GM19239 (cell line): ENCODE measurements at places on chromosomes 2 and 18.

- DNase-seq, result no peak
Measured at GRCh38 chr2:140526575-140526974, 1604.2 kb downstream of the LRP1B start.

DNA sequence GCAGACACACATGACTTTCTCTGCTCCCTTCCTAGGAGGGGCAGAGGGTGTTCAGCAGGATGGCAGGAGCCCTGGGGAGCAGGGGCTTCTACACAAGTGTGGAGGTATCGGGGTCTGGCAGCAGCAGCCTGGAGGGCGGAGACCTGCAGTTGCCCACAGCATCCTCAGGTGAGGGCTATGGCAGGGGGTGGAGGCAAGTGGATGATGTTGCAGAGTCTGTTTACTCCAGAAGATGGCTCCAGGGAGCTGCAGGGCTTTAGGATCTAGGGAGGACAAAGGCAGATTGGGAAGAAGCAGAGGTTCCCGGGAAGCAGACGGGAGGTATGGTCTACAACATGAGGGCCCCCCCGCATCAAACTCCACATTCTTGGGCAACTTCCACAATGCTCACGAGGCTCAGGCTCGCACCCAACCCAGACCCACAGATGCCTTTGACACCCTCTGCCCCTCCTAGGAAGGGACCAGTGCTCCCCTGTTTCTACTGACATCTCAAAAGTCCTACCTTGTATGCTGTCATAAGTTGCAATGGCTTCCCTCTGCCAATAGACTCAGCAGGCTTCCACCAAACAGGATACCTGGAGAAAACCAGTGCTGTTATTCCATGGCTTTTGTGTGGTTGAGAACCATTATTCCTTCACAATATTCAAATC is 12.0 kb upstream of the ATP6V1C2 start:
- no peak for DNase-seq

- DNase-seq, result no peak
Measured at GRCh38 chr18:43486462-43486861, 209.2 kb upstream of the SYT4 start.

GRCh38 chr2:146623771-146624170 is 1221.1 kb upstream of the ACVR2A start:
- no peak for DNase-seq

- no peak for DNase-seq
Measured at GRCh38 chr2:240672076-240672700, 10.5 kb downstream of the AQP12B start.

GRCh38 chr2:162050513-162050961 is 23.5 kb downstream of the DPP4 start:
- no peak for DNase-seq

DNA sequence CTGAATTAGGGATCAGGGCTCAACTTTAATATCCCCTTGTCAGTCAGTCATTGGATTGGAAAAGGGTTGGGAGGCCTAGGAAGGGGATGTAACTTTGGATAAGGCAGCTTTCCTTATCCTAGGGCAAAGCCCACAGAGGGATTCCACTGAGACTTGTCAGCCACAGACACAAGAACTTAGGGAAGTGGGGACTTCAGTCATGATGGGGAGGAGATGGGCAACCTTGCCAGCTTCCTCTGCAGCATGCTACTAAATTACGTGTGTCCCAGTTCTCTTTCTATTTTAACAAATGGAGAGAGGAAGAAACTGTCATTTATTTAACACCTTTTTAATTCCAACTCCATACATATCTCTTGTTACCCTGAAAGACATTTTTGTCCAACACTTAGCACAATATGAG is 237.8 kb downstream of the WDR7 start:
- DNase-seq, result no peak

DNA sequence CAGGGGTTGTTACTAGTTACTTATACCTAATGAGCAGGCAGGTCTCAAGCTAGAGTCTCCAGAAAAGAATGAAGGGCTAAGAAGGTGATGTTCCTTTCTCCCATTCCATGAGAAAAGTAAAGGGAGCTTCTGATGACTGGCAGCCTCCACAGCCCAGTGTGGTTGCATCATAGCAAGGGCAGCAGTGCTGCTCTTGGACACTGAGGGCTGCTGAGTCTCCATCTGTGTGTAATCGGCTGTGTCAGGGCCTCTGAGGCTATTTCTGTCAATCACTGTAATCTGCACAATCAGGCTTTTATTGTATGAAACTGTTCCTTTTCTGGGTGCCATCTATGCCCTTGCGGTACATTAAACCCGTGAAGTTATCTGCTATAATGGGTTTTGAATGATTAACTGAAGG is 164.1 kb upstream of the FBXO11 start:
- DNase-seq, result no peak

GRCh38 chr2:12547566-12548170 is 169.1 kb upstream of the TRIB2 start:
- DNase-seq, result no peak

DNA sequence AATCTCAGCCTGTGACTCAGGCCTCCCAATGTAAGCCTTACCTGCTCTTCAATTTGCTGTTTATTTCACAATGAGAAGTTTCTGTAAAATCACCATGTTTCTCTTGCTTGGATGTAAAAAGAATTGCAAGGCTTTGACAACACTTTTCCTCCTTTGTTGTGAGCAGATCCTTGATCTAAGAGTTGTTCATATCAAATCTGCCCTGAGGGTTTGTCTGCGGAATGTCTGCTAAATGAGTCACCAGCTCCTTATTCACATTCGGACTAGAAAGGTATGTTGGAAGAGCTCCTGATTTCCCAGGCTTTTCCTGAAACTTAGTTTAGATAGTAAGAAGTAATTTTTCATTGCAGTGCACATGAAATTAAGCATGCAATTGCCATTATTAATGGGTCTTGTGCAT is 268.2 kb upstream of the TCF4 start:
- no peak for DNase-seq

GRCh38 chr2:200422532-200423261 is 87.2 kb downstream of the KCTD18 start:
- no peak for DNase-seq

DNA sequence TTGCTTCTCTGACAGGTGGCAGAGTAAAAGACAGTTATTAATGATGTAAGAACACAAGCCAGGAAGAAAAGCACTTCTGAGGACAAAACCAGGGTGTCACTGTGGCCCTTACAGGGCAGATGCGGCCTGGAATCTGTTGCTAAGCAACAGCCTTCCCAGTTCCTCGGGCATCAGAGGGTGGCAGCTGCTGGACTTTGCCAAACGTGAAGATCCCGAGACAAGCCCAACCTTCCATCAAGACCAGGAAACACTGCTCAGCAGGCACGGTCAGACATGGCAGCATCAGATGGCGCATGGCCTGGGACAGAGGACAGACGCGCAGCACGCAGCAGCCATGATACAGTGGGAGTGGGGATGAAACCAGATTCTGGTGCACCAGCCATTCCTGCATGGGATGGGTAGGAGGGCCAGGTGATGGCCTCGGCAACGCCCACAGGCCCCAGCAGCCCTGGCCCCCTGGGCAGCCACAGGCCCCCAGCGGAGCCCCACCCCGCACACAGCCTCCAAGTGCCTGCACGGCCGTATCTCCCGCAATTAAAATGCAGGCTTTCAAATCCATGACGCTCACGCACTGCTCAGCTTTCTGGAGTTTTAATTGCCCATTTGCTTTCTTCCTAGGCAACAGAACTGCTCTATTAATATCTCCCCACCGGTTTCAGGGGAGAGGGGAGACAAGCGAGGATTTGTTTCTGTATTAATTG is 89.0 kb downstream of the EIPR1 start:
- DNase-seq, result no peak

GRCh38 chr2:179479947-179480346 is 215.3 kb upstream of the SESTD1 start:
- no peak for DNase-seq

DNA sequence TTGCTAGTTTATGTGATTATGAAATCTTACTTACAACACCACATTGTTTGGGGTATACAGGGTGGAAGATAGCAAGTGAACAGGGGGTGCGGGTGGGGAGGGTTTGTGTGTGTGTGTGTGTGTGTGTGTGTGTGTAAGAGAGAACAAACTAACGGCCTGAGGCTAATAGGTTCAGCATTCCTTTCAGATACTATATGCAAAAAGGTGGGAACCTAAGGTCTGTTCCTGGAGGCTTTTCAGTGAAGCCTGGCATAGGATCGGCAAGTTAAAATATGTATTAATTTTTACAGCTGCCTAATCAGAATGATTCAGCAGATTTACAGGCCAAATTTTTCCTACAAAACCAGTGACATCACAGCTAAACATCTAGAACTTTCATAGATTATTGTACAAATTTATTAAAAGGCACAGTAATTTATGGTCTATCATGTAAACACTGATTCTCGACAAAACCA is 7.6 kb upstream of the SPDYA start:
- no peak for DNase-seq

GRCh38 chr2:195016841-195017240 is 640.2 kb upstream of the SLC39A10 start:
- no peak for DNase-seq

DNA sequence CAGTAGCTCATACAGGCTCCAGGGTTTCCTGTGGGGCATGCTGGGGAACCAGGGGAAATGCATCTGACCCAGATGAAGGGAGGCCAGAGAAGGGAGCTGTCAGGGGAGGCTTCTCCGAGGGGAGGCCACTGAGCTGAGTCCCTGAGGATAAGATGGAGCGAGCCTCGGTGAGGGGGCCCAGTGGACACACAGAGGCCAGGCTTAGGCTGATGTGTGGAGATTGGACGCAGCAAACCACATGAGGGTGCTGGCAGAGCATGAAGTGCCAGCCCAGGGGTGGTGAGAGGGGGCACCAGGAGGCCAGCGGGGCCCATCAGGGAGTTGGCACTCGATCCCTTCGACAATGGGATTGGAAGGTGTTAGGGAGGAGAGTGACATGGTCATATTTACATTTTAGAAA is 235.0 kb downstream of the KLHL29 start:
- no peak for DNase-seq

- DNase-seq, result no peak
Measured at GRCh38 chr2:26970928-26971627, 641 bp downstream of the MAPRE3 start.

DNA sequence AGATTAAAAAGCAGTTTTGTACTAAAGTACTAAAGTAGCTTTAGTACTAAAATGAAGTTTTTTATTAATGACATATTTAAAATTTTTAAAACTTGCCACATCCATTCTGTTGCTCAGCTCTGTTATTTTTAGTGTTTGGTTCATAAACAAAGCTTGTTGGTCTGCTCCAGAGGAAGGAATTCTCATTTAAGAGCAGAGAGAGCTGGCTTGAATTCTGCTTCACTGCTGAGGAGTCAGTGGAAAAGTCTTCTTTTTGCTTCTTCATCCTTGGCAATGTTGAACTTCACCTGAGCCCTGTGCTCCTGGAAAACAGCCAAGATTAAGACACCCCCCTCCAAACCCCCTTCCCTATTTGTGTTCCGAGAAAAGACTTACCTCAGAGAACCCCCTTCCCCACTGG is 40.6 kb downstream of the TMEM87B start:
- no peak for DNase-seq

- no peak for DNase-seq
Measured at GRCh38 chr18:2874765-2875164, 28.0 kb downstream of the EMILIN2 start.

GRCh38 chr2:133855526-133855925 is 287.3 kb upstream of the NCKAP5 start:
- DNase-seq, result no peak

- DNase-seq, result no peak
Measured at GRCh38 chr2:33530690-33531548, 54.5 kb downstream of the RASGRP3 start.

DNA sequence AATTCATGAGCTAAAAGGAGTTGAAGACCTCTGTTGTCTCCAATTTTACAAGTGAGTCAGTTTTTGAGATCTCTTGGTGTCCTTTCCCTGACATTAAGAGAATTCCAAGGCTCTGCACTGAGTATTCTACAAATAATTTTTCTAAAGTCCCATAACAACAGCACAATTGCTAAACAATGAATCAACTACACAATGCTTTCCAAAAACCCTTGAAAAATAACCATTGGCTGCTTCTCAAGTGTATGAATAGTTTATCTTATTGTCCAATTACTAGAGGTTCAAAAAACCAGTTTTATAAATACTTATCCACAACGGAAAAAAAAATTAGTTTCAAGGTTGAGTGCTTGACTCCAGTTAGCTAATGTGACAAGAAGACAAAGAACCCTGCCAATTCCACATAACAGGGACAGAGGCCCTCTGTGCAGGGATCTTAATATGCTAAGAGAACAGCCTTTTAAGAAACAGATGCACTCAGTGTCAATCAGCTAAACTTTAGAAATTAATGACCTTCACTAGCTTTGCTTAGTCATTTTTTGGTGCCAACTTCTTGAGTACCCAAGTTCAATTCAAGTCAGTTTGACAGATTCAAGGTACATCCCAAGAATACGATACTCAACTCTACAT is 266.6 kb upstream of the CYP26B1 start:
- no peak for DNase-seq

- no peak for DNase-seq
Measured at GRCh38 chr2:153268941-153269461, 209.6 kb downstream of the RPRM start.

- DNase-seq, result no peak
Measured at GRCh38 chr2:227411990-227412350, 24.2 kb upstream of the SCYGR1 start.

DNA sequence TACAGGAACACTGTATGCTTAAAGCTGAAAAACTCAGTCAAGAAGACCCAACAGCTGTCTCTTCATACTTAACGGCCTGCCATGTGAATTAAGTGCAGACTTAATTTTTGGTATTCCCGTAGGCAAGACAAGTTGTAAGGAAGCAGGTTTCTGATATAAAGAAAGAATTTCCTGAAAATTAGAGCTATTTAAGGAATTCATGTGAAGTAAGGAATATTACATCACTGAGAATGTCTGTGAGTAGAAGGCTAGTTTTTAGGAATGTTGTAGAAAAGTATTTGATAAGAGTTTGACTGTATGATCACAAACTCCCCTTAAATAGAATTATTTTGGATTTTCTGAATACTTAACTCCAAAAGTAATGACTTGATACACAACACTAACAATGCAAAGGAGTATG is 51.0 kb downstream of the WDR33 start:
- DNase-seq, result no peak

DNA sequence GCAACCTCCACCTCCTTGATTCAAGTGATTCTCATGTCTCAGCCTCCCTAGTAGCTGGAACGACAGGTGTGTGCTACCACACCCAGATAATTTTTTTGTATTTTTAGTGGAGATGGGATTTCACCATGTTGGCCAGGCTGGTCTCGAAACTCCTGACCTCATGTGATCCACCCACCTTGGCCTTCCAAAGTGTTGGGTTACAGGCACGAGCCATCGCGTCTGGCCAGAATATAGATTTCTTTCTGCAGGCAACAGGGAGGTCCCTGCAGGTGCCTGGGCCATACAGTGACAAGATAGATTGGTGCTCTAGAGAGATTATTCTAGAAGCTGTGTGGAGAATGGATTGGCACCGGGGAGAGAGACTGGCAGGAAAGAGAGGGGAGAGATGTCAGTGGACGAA is 13.3 kb downstream of the PLCD4 start:
- no peak for DNase-seq

DNA sequence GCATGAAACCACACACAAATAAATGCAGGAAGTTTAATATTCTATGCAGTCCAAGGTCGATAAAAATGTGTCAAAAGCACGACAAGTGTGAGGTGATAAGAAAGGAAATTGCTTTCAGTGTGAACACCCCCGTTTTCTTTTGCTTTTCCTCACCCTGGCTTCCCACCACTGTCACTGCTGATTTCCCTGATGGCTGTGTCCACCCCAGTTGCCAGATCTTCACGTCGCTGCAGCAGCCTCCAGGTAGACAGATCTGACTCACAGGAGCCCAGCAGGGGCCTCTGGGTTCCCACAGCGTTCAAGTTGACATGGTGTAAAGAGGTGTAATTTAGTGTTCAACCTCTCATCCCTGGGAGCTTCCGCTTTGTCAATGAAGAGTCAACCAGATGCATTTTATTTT is 128.0 kb upstream of the TACR1 start:
- DNase-seq, result no peak
